NCI-H1694 treated with DMSO at 0.1 percent for 48 hours (cell line): ENCODE measurements at places on chromosomes 3 and 15.

DNA sequence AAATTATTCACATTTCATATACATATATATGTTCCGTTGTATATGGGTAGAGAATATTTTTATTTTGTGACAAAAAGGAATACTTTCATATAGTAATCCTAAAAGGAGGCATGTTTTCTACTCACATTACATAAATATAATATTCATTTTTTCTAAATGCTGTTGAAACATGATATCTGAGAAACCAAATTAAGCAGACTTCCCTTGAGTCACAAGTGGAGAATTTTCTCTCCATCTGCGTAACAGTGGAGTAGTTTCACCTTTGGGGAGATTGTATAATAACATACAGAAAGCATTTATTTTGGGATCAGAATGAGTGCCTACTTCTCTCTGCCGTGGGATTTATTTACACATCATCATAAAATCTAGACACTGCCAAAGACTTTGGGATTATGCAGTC, 849.8 kb downstream of the NSUN3 start:
- no peak for DNase-seq

GRCh38 chr15:44726568-44727484, 9.5 kb upstream of the TRIM69 start:
- DNase-seq = no peak

GRCh38 chr3:37688756-37689155, 172.9 kb upstream of the CTDSPL start:
- DNase-seq = no peak

GRCh38 chr3:167750272-167750971, 14.9 kb downstream of the SERPINI1 start:
- no peak for DNase-seq

DNA sequence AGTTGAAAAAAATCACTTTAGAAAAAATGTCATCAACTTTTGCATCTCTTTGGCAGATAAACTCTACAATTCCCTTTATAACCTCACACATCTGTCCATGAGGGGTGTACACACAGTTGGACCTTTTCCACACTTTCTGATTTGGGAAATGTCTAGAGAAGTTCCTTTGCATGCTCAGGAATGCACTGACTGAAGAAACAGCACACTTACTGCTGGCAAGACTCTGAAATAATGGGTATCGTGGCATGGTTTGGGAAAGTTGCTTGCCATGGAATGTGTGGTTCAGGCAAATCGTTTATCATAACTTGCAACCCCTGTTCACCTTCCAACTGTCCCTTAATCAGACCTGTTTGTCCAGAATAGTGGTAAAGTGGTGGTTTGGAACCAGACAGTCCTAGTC, 135.3 kb upstream of the TGFBR2 start:
- DNase-seq = no peak

DNA sequence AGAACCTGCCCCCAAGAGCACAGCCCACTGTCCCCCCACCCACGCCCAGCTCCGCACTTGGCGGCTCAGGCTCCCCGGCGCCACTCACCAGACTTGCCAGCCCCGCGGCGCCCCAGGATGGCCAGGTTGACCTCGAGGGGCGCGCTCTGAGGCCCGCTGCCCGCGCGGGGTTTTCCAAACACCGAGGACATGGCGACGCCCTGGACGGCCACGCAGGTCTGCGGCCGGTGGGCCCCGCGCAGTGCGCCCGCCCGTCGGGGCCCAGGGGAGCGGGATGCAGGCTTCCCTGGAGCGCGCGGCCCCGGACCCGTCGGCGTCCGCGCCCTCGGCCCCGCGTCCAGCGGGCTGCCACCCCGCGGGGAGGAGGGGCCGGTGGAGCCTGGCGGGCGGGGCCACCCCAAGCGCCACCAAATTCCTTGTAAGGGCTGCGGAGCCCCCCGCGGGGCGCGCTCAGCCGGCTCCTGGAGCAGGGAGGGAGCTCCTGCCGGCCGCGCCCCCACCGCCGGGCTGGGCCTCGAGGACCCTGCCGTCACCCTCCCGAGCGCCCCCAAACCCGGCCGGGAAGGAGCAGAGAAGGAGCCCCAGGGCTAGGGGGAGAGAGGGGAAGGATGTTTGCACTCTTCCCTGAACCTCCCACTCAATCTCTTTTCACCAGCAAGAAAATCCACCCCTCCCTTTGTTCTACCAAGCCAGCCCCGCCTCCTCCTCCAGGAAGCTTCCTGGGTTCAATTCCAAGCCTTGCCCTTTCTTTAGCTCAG, at the start of gene RASL12:
TSS of gene RASL12 (minus strand) at position 347 of the 758 bp plus-strand sequence. CDS start at position 191, 156 bp downstream.
- no peak for DNase-seq

DNA sequence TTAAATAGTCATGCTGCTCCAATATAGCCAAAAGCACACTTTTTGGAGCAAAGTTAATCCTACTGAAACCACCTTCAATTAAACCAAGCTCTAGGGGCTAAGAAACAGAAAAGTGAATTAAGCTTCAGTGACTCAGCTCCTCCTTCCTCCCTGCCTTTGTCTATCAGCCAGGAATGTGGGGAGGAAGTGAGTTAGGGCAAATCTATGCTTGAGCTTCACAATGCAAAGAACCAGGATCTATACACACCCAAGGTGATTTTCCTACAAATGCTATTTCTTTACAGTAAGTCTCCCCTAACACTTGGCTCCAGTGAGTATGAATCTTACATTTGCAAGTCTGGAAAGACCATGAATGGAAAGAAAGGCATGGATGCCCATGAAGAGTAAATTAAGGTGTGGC, 212.1 kb downstream of the P3H2 start:
- DNase-seq = no peak

DNA sequence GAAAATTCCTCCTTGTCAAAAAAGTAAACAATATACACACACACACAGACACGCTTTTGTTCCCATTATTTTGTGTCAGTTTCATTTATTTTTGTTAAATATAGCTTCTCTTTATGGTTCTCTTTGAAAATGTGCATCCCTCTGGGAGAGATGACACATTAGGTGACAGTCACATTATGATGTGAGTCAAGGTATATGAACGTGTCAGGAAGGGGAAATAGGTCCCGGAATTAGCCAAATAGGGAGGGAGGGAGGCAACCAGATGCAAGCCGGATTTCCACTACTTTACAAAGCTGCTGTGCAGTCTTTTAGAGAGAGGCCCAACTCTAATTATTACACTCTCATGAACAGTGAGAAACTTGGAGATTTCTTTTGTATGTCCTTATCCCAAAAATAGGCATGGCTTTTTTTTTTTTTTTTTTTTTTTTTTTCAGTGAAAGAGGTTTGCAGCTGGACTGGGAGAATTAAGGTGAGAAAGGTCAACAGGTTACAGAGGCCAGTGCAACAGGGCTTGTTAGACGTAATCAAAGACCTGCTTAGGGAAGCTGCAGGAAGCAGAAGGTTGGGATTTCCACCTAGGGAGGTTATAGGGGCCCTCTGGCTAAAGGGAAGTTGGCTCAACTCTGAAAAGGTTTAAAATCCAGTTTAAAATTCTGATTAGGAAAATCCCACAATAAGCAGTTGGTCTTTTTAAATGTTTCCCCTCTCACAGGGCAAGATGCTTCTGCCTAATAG, 240.5 kb upstream of the UBE2E1 start:
- no peak for DNase-seq

DNA sequence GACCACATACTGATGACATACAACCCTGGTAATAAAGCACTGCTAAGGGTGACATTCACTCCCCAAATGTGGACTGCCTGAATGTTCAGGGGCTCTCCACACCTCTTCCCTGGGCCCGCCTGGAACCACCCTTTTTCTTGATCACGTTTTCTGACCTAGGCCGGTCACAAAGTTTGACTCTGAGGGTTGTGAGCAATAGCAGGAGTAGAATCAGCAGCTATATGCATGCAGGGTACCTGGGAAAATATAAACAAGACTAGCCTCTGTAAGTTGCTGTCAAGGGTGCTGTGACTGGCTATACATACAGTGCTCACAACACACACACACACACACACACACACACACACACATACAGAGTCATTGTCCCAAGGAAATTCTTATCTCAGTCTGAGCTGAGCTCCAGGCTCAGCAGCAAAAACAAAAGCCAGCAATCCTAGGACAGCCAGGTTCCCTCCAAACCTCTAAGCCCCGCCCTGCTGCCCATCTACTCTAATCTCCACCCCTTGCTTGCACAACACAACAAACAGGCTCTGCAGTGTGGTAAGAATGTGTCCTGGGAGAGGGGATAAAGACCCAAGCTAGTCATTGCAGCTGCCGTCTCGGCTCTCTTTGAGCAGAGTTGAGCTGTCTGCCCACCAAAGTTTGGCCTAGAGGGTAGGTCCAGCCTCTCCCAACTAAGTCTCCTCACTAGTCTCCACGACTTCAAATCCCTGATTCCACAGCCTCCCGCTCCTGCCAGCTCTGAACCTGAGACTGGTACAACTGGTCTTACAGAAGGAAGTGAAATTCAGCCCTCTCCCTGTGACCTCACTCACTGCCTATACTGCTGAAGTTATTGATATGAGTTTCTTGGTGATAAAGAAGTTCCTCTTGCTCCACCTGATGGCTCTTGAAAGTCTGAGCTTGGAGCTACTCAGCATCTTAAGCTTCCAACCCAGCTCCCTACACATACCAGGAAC, 2.2 kb downstream of the BMF start:
- no peak for DNase-seq

DNA sequence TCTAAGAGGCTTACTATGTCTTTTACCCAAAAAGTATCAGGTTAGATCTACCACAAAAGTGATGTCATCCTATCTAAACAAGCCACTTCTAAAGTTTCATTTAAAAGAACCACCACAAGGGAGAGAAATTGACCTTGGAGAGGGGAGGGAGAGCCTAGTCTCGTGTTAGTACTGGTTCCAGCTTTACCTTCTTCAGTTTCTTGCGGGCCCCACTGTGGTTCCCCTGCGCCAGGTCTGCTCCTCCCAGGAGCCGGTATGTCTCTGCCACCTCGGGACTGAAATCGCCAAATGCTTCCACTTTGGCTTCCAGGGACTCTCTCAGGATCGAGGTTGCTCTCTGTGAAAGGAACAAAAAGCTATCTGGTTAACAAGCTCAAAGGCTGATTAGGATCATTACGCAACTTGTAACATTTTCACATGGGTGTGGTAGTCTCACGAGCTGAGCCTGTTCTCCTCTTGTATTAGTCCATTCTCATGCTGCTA, 51.1 kb downstream of the SYNM start:
- no peak for DNase-seq

DNA sequence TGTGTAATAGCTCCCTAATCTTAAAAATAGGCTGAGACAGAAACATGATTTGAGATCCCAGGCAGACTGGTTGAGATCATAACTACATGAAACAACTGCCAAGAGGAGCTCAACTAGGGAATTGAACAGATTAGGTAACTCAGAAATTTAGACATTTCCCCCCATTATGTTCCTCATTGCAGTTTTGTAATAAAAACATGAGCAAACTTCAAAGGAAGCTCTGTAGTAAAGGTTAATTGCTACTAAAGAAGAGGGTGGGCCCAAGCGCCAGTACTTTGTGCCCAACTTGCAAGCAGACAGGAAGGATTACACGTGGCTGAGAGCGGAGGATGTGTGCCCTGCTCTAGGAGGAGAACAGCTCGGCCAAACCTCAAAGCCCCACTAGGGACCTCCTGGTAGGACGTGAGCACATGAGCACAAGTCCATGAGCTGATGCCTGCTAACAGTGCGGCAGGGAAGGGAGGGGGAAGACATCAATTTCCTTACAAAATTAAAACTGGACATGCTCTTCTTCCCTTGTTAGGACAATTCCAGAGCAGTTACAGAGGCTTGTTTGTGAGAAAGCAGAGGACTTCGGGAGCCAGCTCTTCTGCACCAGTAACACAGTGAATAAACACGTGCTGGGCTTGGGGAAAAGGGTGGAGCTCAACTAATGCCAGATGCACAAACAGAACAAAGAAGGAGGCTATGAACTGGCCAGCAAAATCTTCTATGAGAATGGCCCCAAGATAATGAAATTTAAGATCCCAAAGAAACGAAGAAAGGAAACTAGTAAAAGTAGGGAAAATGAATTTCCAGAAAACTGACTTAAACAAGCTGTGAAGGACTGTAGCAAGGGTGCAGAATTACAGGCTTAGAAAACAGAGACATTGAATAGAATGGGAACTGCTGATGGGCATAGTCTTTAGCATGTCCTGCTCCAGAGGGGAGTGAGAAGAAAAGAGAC, 275.5 kb downstream of the MECOM start:
- DNase-seq = no peak

DNA sequence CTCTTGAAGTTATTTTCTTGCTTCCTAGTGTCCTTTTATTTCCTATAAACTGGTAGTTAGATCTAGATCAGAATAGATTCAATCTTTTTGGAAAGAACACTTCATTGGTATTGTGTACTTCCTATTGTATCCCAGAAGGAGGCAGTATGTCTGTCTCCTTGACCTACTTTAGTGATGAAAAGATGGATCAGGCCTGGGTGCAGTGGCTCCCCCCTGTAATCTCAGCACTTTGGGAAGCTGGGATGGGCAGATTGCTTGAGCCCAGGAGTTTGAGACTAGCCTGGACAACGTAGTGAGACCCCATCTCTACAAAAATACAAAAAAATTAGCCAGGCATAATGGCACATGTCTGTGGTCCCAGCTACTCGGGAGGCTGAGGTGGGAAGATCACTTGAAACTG, 12.0 kb downstream of the BSN start:
- DNase-seq = no peak

- DNase-seq = no peak
These were observed 1.5 kb downstream of the IQSEC1 start for GRCh38 chr3:13071695-13072094.

GRCh38 chr3:77746892-77747291, 707.0 kb downstream of the ROBO2 start:
- DNase-seq = no peak

- no peak for DNase-seq
These were observed 7.2 kb downstream of the EOMES start for GRCh38 chr3:27714692-27715453.

GRCh38 chr3:20811006-20811405, 625.0 kb upstream of the SGO1 start:
- no peak for DNase-seq

DNA sequence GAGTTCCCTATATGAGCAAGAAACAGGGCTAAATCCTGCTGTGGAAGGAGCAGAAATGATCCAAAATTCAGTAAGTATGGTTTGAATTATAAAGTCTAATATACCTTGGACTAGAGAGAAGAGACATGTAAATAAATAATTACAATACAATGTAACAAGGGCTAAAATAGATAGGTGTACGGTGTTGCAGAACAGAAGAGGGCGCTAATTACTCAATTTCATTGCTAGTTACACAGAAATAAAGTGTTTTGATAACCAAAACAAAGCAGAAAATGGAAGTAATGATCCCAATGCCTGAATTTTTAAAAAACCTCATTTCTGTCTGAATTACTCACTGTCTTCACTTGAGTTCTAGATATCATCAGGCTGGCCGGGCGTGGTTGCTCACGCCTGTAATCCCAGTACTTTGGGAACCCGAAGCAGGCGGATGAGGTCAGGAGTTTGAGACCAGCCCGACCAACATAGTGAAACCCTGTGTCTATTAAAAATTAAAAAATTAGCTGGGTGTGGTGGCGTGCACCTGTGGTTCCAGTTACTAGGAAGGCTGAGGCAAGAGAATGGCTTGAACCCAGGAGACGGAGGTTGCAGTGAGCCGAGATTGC, 8.3 kb upstream of the PLCH1 start:
- DNase-seq = peak; percentile 79
